Cortex of kidney (tissue), 1 donor: ENCODE measurements at places on chromosomes 16 and 17.

DNA sequence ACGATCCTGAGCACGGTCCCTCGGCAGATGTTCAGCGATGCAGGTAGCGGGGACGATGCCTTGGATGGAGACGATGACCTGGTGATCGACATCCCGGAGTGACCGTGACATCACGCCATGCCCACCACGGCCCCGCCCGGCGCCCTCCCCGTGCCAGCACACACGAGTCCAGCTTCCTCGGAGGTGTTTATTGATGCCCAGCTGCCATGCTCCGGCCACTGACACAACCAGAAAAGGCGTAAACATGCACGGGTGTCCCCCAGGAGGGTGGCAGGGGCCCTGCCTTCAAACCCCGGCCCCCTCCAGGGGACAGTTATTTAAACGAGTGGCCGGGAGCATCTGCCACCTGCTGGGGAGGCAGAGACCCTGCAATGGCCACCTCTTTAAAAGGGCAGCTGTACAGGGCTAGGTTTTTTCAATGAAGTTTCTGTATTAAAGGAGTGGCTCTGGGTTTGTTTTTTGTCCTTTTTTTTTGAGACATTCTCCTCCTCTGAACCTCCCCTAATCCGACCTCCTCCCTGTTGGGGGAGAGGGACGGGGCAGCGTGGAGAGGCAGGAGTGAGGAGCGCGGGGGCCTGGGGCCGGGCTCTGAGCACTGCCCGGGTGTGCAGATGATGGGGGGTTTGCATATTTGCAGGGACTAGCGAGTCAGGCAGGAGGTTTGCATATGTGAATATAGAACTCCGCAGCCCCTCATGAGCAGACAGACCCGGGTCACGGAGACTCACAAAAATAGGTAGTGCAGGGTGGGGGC is 5.3 kb downstream of the DOC2A start:
- DNase-seq = no peak

DNA sequence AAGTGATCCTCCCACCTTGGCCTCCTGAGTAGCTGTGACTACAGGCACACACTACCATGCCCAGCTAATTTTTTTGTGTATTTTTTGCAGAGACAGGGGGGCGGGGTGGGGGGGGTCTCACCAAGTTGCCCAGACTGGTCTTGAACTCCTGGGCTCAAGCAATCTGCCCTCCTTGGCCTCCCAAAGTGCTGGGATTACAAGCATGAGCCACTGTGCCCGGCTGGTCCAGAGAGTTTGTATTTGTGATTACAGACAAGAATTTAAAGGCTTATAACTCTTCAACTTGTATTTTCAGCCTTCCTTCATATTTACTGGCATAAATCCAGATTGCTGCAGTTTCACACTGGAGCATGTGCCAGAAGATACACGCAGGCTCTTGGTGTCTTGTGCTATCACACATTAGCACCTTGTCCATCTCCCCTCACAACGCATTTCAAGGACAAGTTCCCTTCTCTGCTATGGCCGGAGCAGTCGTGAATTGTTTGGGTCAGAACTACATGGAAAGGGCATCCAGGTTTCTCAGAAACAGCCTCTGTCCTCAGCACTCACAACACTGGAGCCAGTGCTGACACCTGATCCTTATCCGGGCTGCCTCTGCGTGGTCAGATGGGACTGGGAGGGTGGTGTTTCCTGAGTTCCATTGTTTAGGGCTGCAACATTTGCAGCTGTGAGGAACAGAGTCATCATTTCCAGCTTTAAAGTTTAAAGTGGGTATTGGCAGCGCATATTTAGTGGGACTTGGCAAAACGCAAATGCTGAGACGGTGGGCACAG is 28.1 kb downstream of the WSCD1 start:
- no peak for DNase-seq

DNA sequence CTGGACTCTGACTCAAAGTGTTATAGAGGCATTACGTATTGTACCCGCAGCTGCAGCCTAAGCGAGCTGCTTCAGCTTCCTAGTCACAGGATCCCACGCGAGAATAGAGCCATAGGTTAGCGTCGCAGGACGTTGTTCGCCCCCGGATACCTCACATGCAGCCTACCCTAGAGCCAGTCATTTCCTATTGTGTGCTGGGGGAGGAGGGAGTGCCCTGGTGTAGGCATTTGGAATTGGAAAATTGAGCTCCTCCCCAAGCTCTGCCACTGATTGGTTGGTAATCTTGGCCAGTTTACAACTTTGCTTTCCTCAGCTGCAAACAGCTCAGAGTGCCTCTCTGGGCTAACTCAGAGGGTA is 530 bp downstream of the NAA60 start:
- no peak for DNase-seq

DNA sequence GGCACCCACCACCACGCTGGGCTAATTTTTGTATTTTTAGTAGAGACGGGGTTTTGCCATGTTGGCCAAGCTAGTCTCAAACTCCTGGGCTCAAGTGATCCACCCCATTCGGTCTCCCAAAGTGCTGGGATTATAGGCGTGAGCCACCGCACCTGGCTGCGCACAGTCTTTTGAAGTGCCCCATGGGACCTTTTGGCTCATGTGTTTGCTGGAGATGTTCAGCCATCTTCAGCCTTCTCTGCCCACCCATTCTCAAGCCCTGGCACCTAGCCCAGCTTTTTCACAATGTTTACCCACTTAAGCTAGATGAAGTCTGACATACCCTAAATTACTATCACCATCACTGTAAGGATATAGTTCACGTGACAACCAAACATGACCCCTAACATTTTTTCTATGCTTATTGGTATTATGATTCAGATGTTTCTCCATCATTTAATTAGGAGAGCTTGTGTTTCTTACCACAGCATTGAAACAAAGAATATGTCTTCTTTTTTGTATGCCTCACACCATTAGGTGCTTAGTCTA is 32.3 kb downstream of the PECAM1 start:
- no peak for DNase-seq

DNA sequence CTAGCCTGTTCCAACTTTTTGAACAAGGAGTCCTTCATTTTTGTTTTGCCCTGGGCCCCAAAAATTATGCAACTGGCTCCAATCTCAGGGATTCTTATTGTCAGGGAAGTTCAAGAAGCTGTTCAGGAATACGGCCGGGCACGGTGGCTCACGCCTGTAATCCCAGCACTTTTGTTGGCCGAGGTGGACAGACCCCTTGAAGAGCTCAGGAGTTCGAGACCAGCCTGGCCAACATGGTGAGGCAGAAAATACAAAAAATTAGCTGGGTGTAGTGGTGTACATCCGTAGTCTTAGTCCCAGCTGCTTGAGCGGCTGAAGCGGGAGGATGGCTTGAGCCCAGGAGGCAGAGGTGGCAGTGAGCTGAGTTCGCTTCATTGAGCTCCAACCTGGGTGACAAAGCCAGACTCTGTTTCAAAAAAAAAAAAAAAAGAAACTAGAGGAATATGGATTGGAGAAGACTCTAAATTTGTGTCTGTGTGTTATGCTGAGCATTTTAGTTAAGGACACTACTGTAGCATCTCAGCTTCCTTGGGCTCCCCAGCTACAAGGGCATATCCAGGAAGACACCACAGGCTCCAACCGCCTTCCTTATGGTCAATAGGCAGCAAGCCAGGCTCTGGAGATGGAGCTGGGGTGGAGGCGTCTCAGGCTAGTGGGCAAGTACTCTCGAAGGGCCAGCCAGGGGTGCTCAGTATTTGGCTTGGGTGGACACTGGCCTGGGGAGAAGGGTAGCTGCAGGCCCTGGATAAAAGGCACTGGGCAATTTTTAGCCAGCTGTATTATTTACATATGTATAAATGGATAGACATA is 56.8 kb upstream of the CREBBP start:
- no peak for DNase-seq

GRCh38 chr17:33725675-33726271 is 432.7 kb upstream of the ASIC2 start:
- no peak for DNase-seq

DNA sequence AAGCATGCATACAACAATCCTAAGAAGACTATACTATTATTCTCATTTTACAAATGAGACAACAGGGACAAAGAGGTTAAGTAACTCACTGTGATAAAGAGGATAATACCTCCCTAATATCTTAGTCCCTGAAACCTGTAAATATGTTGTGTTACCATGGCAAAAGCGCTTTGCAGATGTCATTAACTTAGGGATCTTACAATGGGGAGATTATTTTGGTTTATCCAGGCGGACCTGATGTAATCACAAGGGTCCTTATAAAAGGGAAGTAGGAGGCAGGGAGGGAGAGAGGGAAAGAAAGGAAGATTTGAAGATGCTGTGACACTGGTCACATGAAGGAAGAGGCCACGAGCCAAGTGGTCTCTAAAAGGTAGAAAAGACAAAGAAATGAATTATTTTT is 164.7 kb downstream of the CNTNAP4 start:
- DNase-seq = no peak

DNA sequence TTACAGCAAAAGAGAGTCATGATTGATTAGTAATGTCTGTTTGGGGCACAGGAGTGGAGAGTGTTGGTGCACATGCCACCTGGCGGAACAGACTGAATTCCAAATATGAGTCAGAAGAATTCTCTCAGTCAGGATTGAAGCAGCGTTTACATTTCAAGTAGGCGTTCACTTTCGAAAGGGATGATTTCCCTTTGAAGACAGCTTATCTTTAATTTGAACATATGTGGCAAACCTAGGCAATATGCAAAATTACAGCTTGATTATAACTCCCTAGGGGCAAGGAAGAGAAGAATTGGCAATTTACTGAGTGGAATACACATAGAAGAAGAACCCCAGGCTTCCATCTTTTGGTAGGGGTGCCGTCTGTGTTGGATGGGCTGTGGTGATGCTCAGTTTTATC is 235.8 kb downstream of the HAPSTR1 start:
- DNase-seq = no peak

- DNase-seq = no peak
Observed at GRCh38 chr17:62631936-62632924, 4.8 kb downstream of the MRC2 start.

DNA sequence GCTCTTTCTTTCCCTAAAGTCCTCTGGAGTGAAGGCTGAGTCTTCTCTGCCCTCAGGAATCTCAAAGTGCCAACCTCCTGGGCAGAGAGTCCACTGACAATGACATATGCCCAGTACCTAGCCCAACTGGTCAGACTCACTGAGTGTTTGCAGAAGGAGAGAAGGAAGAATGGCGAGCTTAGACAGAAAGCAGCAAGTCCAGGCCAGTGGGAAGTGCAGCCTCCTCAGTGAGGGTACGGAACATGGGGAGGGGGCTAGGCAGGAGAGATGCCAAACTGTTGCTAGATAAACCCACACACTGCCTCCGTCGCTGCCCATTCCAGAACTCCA is 678 bp downstream of the EXOC7 start:
- no peak for DNase-seq

GRCh38 chr16:18050777-18051176 is 285.8 kb downstream of the NPIPA8 start:
- no peak for DNase-seq

- DNase-seq = no peak
Observed at GRCh38 chr16:60127196-60127595, 1393.1 kb upstream of the GOT2 start.

- no peak for DNase-seq
Observed at GRCh38 chr16:83482545-83483162, 325.1 kb upstream of the HSBP1 start.

GRCh38 chr16:21277045-21277926 is 804 bp downstream of the CRYM start:
- DNase-seq = no peak

GRCh38 chr16:80231888-80232287 is 308.9 kb upstream of the DYNLRB2 start:
- DNase-seq = no peak

- no peak for DNase-seq
Observed at GRCh38 chr17:47844814-47845715, 4.0 kb upstream of the SCRN2 start.

DNA sequence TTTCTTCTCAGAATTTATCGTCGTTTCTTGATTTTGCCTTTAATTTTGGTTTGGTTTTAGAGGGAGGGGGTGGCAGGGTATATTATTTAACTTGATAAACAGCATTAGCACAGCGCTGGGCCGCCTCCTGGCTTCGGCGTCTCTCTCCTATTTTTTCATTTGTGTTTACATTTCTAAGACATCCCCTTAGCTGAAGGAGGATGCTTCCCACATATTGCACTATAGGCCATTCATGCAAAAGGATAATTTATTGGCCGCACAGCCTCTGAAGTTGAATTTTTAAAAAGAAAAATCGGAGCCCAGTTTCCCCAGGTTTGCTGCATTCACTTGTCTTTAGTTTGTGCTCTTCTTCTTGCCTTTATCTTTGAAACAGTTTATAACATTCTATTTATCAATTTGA is 497.4 kb upstream of the ZFHX3 start:
- no peak for DNase-seq

DNA sequence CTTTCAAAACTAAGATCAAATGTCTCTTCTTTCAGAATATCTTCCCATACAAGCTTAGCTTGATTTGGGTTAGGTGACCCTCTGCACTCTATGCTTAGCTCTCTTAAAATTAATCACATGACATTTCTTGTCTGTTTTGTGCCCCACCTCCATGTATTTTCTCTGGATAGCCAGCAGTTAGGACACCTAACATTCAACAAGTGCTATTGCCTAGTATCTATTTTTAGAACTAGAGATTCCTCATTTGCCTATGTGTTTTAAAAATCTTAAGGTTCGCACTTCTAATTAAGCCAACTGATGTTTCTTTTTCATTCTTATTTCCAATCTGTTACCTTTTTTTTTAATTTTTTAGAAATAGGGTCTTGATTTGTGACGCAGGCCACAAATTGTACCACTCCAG is 129.7 kb upstream of the C17orf78 start:
- no peak for DNase-seq

GRCh38 chr16:15919331-15919730 is 30.1 kb upstream of the ABCC1 start:
- DNase-seq = no peak

- no peak for DNase-seq
Observed at GRCh38 chr16:57472665-57473060, 10.2 kb downstream of the POLR2C start.

DNA sequence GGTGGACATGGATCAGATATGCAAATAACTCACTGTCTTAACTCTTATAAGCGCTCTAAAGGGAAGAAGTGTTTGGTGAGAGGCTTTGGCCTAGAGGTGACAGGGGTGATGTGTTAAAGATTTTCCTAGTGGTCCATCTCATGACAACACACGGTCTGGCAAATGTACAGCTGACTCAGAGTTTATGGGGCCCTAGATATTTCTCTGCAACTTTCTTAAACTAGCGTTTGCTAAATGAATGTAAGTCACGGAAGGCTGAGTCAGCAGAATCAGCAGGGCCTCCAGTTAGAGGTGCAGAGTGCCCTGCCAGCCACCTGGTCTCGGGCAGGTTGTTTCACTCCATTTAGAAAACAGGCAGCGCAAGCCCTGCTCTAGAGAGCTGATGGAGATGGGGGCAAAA is 40.1 kb downstream of the CLEC16A start:
- no peak for DNase-seq
